Left lung (tissue), 14 donors: ENCODE measurements at places on chromosomes 11 and 22. TPM values are rescaled to one million over a fixed set of nuclear protein-coding genes. Genes with fewer than 3 reads are reported as not detected.

Gene KRTAP5-8
- not detected for polyA plus RNA-seq

Gene PNPLA5
- 0.07 TPM for polyA plus RNA-seq

Gene C11orf97
- polyA plus RNA-seq, result 0.47 TPM

Gene DERL3
- 4.1 TPM for polyA plus RNA-seq

Gene JHY
- 8.7 TPM for polyA plus RNA-seq

Gene PTPRCAP
- polyA plus RNA-seq, result 1.7 TPM

Gene SPDYC
- not detected for polyA plus RNA-seq

Gene APOBEC3B
- 5.7 TPM for polyA plus RNA-seq

Gene NRXN2
- 11.0 TPM for polyA plus RNA-seq

Gene DCDC1
- polyA plus RNA-seq, result 2.2 TPM

Gene APOL6
- 9.1 TPM for polyA plus RNA-seq

Gene MUC6
- polyA plus RNA-seq, result 0.74 TPM

Gene GPR83
- polyA plus RNA-seq, result 0.37 TPM

Gene PANX2
- 0.64 TPM for polyA plus RNA-seq

Gene CCDC15
- 8.0 TPM for polyA plus RNA-seq

Gene IRF7
- 10.5 TPM for polyA plus RNA-seq

Gene APOA4
- not detected for polyA plus RNA-seq

Gene TMEM184B
- 43.8 TPM for polyA plus RNA-seq

Gene GGTLC2
- 0.46 TPM for polyA plus RNA-seq

Gene UBQLNL
- polyA plus RNA-seq, result 2.2 TPM

Gene OR52N2
- polyA plus RNA-seq, result not detected

Gene PRR33
- 0.11 TPM for polyA plus RNA-seq

Gene RTN4R
- 5.0 TPM for polyA plus RNA-seq

Gene PTPN5
- 1.0 TPM for polyA plus RNA-seq

Gene LZTR1
- polyA plus RNA-seq, result 56.7 TPM

Gene CARD16
- polyA plus RNA-seq, result 17.7 TPM

Gene GAL
- not detected for polyA plus RNA-seq

Gene TPBGL
- 0.18 TPM for polyA plus RNA-seq
